ENCODE measurements at places on chromosomes 1 and 21.
A peak's percentile ranks its signal among the peaks of the same experiment; 100 is the strongest.

DNA sequence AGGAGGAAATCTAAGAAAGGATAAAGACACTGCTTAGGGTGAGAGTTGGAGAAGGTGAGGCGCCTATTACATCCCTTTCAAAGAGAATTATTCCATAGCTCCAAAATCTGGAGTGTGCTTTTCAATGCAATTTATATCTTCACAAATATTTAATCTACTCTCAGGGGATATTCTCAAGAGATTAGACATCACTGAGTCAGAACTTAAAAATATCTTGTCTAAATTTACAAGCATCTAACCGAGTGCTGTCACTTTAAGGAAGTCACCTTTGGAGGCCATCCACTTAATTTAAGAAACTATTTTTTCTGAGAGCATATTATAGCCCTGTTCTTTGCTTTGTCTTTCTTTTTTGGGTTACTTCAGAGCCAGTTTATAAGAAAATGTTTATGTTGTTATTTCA, 134.6 kb downstream of the TNFSF18 start:
- no peak for DNase-seq

- no peak for DNase-seq
These were observed 161.7 kb downstream of the TGFBR3 start for GRCh38 chr1:91724231-91724630.

GRCh38 chr1:82978461-82979324, 1020.2 kb downstream of the TTLL7 start:
- DNase-seq, result no peak

DNA sequence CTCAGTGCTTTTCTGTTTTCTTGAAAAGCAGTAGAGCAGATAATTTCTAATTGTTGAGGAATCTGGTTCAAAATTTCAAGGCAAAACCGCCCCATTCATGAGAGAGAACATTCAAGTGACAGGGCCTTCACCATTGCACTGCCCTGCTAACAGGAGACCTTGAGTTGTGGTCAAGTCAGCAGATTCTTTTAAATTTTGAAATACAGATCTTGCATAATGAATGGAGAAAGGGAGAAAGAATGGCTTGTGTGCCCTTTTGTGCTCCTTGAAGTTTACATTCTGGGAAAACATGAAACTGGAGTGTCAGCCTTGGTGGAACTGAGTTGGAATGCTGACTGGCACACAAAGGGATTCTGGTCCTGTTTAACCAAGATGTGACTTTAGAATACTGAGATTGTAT, 164.5 kb upstream of the UBE2U start:
- no peak for DNase-seq

DNA sequence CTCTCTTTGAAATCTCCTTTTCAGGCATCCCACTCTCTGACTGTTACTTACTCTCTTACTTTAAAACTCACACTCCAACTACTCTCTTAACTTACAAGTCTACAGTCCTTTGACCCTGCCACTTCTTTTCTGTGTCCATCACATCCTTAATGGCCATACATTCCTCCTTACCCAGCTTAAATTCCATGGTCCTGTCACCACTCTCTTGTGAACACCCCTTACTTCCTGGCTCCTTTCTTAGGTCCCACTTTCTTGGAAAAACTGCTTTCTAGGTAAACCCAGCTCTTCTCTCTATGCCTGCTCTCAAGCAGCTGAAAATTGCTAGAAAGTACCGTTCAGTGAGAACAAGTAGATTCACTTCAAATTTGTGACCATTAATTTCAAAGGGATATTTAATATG, 109.1 kb downstream of the OLFML2B start:
- no peak for DNase-seq

GRCh38 chr21:27693376-27693775, 726.5 kb upstream of the ADAMTS5 start:
- no peak for DNase-seq

GRCh38 chr21:36628106-36628505, 70.8 kb upstream of the SIM2 start:
- no peak for DNase-seq

GRCh38 chr21:15764878-15765277, 35.1 kb downstream of the USP25 start:
- DNase-seq, result no peak

DNA sequence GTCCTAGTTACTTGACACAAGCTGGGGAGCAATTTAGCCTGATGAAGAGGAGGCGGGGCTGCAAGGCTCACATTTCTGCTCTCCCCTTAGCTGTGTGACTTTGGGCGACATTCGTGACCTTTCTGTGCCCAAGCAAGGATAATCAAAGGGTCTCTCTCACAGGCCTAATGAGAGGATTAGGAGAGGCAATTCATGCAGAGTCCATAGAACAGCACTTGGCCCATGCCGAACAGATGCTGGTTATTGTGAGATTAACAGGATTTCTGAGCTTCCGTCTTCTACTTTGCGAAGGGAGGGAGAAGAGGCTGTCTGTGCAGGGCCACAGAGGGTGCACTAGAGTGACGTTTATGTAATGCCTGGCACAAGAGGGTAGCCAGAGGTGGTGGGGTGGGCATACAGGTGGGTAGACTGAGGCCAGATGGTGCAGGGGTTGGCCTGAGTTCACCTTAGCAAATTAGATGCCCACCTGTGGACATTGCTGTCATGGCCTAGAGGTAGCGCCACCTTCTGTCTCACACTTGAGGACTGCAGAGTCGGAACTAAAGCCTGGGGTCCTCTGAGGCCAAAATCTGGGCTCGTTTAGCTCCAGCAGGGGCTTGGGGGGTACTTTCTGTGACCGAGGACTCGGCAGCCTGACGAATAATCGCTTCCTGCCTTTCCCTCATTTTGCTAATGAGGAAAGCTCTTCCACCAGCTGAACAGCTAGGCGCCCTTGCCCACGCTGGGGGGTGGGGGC, 18.6 kb downstream of the ACTL8 start:
- no peak for DNase-seq

DNA sequence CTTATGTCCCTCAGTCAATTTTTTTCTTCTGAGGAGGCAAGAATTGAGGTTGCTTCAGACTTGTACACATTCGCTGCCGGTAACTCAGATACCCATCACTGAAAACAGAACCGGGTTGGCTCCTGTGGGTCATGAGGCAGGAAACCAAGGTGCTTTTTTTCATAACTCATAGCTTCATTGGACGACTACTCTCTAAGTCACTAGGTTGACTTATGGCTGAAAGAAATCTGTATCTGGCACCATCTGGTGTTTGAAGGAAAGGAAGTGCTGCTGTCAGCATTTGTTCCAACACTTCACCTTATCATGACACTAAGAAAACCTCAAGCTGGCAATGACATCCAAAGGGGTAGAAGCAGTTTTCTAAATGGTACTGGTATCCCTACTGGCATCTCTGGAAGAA, 82.3 kb downstream of the TBX19 start:
- DNase-seq, result no peak

DNA sequence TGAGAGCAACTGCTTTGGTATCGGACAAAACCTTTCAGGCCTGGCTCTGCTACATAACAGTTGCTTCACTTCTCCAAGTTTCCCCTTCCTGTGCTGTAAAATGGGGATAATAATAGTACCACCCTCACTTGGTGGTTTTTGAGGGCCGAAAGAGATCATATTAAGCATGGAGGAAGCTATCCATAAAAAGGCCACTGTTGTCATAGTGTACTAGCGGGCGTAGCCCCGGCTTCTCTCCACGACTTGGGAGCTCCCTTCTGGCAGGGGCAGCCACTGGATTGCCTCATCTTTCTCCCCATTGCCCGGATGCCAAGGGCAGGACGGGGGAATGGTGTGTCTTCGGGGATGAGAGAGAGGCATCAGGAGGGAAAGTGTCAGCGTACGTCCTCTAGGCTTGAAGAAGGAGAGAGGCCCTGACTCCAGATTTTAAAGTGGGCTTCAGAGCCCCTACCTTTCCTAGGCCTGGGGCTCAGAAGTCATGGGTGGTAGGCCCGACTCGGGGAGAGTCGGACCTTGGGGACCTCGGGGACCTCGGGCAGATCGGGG, 548 bp upstream of the MFSD2A start:
- no peak for DNase-seq

GRCh38 chr1:99726818-99727217, 39.6 kb downstream of the FRRS1 start:
- DNase-seq, result no peak

DNA sequence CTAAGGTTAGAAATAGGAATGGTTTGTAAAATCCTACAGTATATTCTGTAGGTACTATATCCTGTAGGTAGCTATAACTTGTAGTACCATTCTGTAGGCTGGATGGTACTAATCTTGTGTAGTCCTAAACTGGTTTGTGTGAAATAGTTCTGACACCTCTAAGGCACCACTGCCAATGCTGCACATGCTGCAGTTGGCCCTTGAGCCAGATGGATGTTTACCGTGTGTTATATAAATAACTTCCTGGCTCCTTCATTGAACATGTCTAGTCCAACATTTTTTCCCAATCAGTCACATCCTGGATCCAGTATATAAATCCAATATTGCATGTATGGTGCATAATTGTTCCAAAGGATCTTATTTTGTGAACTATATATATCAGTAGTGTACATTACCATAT, 89.5 kb upstream of the GNG4 start:
- no peak for DNase-seq

GRCh38 chr1:202069662-202070061, 53.1 kb upstream of the GPR37L1 start:
- no peak for DNase-seq

DNA sequence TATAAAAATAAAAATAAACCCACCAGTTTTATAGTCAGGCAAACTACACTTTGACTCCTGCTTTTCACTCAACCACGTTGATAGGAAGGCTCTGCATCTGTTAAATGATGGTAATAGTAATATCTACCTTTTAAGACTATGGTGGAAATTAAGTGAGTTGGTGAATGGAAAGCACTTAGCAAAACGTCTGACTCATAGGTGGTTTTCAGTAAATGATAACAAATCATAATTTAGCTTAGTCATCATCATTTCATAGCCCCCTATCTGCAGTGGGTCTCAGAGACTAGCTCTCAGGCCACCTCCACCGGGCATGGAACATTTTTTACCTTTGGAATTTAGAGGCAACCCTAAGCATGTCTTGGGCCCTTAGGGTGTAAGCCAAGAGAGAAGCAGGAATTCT, 160.0 kb downstream of the PDE4B start:
- DNase-seq, result no peak

- peak; percentile 53 for DNase-seq
These were observed at the start of gene MPC2 for GRCh38 chr1:167936930-167937708. MPC2 (minus strand) TSS chr1:167937072; CDS start chr1:167935841, 1,231 bp downstream.

- DNase-seq, result no peak
These were observed 120.8 kb upstream of the DSCAM start for GRCh38 chr21:40967771-40968170.

DNA sequence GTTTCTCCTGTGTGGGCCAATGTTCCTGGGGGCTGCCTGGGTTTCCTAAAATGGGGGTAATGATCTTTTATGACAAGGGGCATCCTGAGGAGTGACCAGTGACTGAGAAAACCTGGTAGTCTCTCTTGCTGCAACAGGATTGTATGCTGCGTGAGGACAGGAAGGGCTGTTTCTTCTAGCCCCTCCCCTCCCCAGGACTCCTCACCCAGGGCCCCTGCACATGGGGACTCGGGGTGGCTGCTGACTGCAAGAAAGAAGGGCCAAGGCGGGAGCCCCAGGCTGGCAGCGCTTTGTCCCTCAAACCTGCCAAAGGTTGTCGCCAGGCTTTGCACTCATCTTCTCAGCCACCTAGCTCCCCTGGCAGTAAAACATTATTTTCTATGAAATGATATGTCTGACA, 442.4 kb downstream of the CAMTA1 start:
- no peak for DNase-seq

GRCh38 chr1:16050328-16050727, 6.7 kb downstream of the CLCNKB start:
- DNase-seq, result no peak

GRCh38 chr21:38989745-38990423, 184.2 kb downstream of the ETS2 start:
- DNase-seq, result no peak

DNA sequence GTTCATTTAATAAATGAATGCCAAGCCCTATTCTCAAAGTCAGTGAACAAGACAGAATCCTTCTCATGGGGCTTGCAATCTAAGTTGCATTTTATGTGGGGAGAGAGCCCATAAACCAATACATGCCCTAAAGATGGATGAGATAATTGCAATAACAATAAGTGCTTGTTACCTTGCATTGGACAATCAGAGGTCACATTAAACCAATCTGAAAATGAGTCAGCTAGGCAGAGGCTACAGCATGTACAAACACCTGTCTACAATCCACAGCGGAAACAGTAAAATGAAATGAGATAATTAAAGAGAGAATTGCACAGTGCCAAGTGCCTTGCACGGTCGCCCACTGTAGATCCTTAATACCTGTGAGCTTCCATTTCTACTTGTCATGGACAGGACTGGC, 7.4 kb upstream of the IGFN1 start:
- DNase-seq, result no peak

DNA sequence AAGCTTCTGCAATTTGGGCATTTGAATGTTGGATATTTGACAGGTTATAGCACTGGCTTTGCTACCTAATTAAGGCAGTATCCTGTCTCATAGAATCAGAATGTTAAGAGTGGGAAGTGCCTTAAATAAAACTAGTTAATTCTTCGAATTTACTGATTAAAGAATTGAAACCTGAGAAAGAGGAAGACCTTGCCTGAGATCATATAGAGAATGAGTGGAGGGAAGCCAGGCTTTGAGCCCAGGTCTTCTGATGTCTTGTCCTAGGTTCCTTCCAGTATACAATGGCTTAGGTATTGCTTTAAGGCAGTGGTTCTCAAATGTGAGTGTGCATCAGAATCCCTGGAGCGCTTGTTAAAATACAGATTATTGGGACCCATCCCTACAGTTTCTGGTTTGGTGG, 20.9 kb upstream of the SH3BGRL3 start:
- no peak for DNase-seq

DNA sequence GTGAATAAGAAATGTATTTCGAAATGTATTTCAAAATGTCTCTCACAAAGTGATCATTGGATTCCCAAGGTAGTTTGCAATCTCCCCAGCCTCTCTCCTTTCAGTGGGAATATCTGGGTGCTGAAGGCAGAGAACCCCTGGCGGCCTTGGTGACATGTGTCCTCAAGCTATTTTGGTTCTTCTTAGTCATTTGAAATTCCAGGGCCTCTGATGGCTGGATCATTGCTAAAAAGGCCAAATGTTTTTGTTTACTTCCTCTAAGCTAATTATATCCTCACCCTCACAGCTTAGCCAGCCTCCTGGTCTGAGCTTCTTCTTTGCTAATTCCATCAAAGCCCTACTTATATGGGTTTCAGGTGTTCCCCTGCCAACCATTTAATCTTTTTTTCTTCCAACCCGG, 71.2 kb downstream of the LRRC40 start:
- DNase-seq, result no peak

- no peak for DNase-seq
These were observed 78.4 kb downstream of the DISP1 start for GRCh38 chr1:222893255-222893654.

- no peak for DNase-seq
These were observed 29.3 kb downstream of the NUP133 start for GRCh38 chr1:229478852-229479251.

- no peak for DNase-seq
These were observed 3.0 kb upstream of the TMCC2 start for GRCh38 chr1:205224736-205225135.

DNA sequence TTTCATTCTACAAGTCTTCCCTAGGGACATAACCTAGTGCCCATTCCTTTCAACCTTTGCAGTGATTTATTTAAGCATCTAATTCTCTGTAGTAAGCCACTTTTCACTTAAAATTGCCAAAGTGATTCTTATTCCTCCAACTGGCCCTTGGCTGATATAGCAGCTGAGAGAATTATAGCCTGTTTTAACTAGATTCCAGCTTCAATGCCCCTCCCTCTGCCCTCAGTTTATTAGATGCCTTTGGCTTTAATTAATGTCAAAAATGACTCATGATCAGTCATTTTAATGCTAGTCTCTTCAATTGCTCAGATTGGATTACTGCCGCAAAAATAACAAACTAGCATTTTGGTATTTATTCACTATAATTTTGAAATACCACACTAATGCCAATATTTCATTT, 145.4 kb upstream of the KCTD3 start:
- no peak for DNase-seq
